ENCODE measurements at places on chromosomes 5 and 9.

GRCh38 chr5:6818594-6819511 is 105.6 kb downstream of the TENT4A start:
- DNase-seq = no peak

DNA sequence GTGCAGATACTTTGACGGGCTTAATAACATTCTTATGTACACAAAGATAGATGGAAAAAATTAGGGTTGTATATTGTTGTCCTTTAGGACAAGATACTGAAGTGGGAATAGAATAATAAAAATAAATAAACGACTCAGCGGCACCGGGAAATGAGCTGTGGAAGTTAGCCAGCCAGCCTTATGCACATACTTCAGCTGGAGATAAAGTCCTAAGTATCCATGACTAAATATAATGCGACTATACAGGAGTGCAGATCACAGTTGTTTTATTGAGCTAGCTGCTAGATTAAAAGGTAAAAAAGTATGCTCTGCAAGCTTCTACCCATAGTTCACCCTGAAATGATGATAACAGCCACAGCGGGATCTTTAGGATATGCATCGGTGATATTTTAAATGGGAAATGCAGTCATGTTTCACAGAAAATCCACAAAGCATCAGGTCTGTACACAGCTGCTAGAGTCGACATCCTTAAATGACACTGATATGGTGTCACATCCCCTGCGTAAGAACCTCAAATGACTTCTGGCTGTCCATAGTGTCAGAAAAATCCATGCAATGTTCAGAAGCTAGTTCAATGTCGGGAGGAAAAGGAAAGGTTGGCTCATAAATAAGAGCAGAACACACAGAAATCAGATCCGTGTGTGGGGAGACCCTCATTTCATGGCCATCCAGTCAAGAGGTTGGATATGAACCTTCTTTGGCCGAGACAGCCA is 392.8 kb upstream of the DAP start:
- DNase-seq = no peak

GRCh38 chr5:134943547-134943946 is 24.2 kb upstream of the CATSPER3 start:
- DNase-seq = no peak

GRCh38 chr5:2576823-2577222 is 174.7 kb downstream of the IRX2 start:
- no peak for DNase-seq

GRCh38 chr9:120934281-120934680 is 7.7 kb upstream of the TRAF1 start:
- DNase-seq = no peak

- no peak for DNase-seq
Measured at GRCh38 chr9:84969084-84969483, 299.6 kb downstream of the NTRK2 start.

- DNase-seq = no peak
Measured at GRCh38 chr5:68297656-68298055, 82.1 kb downstream of the PIK3R1 start.

DNA sequence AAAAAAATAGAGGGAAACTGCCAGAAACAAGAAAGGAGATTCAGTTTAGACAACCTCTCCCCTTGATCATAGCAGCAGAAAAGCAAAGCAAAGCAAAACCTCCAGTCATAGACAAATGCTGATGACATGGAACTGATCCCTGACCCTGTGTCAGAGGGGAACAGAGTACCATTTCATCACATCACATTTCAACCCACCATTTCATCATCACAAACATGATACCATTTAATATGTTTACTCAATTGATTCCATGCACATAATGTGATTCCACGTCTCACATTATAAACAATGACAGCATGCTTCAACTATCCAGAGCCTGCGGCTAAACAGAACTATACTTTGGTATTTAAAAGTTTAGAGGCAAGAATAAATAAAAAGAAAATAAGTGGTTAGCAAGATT is 28.7 kb upstream of the ACOT12 start:
- DNase-seq = no peak

- no peak for DNase-seq
Measured at GRCh38 chr5:87876616-87877015, 392.0 kb downstream of the TMEM161B start.

DNA sequence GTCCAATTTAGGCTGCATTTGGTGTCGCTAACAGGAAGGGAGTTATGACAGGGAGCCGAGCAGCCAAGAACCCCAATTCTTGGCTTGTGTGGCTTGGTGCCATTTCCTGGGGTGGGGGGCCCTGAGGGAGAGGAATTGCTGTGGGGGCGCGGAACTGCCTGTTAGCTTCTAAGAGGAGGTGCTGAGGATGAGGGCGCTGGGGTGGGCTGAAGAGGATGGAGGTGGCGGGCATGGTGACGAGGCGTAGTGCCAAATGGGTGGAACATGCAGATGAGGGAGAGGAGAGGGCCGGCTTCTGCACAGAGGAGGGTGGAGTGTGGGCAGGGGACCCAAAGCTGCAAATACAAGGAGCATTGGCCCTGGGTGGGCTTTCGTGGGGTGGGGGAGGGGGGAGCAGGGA is 27.9 kb downstream of the IER5L start:
- DNase-seq = no peak

GRCh38 chr9:13446938-13447842 is 167.7 kb upstream of the MPDZ start:
- no peak for DNase-seq

GRCh38 chr9:69976152-69976551 is 67.5 kb upstream of the MAMDC2 start:
- no peak for DNase-seq

- DNase-seq = no peak
Measured at GRCh38 chr5:123708074-123708806, 196.3 kb downstream of the CSNK1G3 start.

DNA sequence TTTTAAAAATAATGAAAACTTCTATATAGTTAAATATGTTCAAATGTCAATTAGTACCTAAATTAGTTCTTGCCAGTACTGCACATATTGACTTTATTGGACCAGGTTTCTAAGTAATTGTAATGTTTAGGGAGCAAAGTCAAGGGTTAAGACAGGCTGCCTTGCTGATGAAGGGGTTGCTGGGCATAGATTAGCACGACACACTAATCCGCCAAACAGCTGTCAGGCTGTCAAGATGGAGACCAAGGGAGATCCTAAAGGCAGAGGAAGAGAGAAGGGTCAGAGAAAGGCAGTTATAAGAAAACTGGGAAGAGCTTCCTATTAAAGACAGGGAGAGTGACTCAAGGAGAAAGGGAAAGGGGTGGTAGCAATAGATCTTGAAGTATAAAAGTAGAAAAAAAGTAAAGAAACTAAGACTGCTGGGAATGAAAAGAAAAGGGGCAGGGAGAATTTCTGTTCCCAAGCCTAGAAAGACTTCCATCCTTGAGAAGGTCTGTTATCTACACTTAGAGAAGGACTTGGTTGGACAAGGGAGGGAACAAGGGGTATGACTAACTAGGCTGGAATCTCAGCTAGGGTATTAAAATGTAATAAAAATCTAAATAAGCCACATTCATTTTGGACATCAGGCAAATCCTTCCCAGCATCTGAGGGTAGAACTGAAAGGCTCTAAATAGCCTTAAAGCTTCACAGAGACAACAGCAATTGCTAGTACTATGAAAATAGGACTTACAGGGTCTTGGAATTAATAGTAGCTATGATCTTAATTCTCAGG is 188.7 kb downstream of the FBXL17 start:
- DNase-seq = no peak

- peak; percentile 87 for DNase-seq
Measured at GRCh38 chr9:113622600-113623400, 159.3 kb downstream of the RGS3 start.

GRCh38 chr5:90902651-90903386 is 344.2 kb downstream of the ADGRV1 start:
- no peak for DNase-seq

DNA sequence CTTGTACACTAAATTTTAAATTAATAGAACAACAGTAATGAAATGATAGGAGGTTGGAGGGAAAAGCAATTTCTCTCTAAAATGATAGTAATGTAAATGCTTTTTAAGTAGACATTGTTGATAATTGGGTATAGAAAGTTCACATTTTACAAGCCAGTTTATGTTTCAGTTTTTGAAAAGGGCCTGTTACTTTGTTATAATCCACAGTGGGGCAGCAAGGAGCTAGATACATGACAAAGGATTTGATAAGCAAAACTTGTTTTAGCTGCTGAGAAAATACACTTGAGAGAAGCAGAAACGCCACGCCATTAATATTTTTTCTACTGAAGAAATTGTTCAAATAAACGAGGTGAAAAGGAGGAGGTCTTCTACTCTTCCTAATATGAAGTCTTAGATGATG is 30.2 kb downstream of the SREK1 start:
- DNase-seq = no peak

DNA sequence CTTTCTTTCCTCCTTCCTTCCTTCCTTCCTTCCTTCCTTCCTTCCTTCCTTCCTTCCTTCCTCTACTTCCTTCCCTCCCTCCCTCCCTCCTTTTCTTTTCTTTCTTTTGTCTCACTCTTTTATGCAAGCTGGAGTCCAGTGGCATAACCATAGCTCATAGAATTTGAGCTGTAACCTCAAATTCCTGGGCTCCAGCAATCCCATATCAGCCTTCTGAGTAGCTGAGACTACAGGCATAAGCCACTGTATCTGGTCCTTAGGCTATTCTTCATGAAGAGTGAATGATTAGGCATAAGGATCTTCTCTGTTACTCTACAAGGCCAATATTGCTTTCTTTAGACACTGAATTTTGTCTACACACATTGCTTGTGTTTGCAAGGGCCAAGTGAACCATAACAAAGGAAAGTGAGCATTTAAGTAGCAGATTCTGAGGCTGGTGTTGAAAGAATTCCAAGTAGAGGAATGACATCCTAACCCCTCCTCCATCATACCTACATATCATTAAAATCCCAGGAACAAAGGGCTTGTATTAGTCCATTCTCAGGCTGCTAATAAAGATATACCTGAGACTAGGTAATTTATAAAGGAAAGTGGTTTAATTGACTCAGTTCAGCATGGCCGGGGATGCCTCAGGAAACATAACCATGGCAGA is 293.2 kb downstream of the HCN1 start:
- no peak for DNase-seq

DNA sequence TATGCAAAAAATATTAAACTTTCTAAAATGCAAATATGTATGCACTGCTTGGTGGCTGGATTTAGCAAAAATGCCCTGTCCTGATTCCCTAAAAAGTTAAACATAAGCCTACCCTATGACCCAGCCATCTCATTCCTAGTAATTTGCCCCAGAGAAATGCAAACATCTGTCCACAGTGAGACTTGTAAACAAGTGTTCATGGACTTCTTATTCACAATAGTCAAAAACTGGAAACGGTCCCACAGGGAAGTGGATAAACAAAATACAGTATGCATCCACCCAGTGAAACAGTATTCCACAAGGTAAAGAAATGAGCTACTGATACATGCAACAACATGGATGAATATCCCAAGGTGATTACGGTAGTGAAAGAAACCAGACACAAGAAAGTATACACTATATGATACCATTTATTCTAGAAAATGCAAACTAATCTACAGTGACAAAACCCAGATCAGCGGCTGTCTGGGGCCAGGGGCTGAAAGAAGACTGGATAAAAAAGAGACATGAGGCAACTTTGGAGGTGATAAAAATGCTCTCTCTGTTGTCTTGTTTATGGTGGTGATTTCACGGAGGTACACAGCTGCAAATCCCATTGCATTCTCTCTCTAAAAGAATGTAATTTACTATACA is 277.3 kb downstream of the GLIS3 start:
- no peak for DNase-seq

- peak; percentile 50 for DNase-seq
Measured at GRCh38 chr5:160197341-160198144, 31.8 kb upstream of the FABP6 start.

DNA sequence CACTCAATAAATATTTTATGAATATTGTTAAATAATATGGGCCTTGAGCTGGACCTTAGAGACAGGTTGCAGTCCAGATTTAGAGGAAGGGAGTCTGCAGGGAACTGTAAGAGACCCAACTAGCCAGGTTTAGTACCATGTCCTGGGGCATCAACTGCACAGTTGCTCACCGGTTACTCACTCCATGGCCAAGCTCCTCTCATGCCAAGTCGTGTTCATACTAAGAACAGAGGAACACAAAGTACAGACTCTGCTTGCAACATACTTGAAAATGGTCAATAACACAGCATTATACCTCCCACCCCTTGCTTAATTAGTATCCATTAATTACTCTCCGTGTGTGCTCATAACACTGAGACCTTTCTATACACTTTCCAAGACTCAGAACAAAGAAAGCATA is 317.6 kb upstream of the PIK3R1 start:
- DNase-seq = no peak

GRCh38 chr9:77014597-77015263 is 4.7 kb upstream of the FOXB2 start:
- peak; percentile 27 for DNase-seq

DNA sequence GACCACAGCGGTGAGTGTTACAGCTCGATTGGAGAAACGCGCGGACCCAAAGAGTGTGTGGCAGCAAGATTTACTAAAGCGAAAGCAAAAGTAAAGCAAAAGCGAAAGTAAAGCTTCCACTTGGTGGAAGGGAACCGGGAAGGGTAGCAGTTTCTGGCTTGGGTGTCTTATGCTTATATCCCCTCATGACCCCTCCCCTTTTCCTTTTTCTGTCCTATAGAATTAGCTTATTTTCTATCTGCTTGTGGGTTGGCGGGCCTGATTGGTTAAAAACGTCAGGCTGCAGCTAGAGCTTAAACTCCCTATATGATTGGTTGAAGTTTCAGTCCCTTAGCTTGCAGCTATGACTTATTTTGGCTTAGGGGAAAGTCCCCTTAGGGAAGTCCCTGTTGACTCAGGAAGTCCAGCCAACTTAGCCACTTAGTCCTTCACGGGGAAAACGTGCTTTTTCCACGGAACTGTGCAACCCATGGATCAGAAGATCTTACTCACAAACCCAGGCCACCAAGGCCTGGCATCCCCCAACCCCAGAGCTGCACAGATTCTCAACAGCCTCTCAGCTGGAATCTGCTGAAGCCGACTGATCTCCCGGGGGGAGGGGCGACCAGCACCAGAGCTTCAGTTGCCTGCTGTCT is 114.2 kb upstream of the ADAMTS16 start:
- no peak for DNase-seq

- DNase-seq = peak; percentile 78
Measured at GRCh38 chr5:1021136-1021968, 12.8 kb downstream of the NKD2 start.

Measured in iPS-NIHi11 (cell line).